ENCODE measurements at places on chromosomes 3 and 15.

DNA sequence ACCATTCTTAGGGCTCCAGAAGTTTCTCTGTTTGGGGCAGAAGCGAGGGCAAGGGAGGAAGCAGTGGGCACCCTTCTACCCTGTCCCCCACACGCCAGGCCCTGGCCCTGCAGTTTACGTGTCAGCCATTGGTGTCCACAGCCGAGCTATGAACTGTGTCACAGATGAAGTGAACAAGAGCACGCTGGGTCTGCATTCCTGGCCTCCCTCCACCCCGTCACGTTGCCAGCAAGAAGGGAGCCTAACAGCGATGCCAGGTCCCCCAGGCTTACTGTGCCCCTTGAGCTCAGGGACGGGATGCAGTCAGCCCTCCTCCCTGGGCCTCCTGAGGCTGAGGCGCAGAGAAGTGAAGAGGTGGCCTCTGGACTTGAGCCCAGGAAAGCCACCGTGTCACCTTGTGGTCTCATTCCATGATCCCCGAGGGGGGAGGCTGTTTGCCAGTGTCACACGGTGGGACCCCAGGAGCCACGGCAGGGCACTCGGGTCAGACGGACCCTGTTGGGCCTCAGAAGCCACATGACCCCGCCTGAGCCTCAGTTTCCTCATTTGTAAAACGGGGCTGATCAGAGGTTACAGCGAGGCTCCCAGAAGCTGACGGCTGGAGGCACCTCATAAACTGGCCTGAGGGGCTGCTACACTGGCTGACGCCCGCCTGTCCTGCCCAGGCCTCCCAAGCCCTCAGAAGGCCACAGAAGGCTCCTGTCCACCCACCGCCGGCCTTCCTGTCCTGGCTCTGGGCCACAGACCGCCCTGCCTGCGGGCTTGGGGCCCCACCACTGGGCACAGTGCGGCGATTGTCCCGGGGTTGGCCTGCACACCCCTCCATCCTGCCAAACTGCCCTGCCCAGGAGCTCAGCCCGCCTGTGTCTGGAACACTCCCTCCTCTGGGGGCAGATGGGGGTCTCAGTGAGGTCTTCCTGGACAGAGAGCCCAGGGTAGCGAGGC, 18.6 kb downstream of the IQSEC1 start:
- DNase-seq: no peak

- no peak for DNase-seq
Observed at GRCh38 chr15:98996169-98996568, 11.4 kb downstream of the PGPEP1L start.

GRCh38 chr3:145017959-145018358, 1046.3 kb downstream of the DIPK2A start:
- DNase-seq: no peak

GRCh38 chr3:171904829-171905228, 61.7 kb downstream of the TMEM212 start:
- no peak for DNase-seq

GRCh38 chr3:194075802-194076460, 60.0 kb upstream of the HES1 start:
- no peak for DNase-seq

DNA sequence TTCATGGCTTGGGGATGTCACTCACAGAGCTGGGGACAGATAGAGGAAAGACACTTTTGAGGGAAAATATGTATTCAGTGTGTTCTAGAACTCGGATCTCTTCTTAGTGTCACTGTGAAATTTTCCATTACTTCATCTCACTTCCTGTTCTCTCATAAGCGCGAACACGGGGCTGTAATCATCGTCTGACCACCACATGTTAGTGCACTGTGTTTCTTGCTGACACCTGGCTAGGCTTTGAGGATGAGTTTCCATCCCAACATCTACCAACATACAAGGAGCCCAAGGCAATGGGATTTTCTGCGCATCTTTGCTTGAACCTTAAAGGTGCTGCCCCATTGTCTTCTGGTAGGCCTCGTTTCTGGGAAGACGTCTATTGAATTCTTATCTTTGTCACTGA, 84.0 kb downstream of the LIPC start:
- no peak for DNase-seq

- no peak for DNase-seq
Observed at GRCh38 chr3:52442409-52443267, 2.3 kb downstream of the SEMA3G start.

- DNase-seq: no peak
Observed at GRCh38 chr3:159346271-159346903, 544.5 kb downstream of the MFSD1 start.

GRCh38 chr3:45497963-45498362, 96.6 kb upstream of the LIMD1 start:
- DNase-seq: no peak

- DNase-seq: no peak
Observed at GRCh38 chr15:59170295-59171066, 36.2 kb upstream of the LDHAL6B start.

DNA sequence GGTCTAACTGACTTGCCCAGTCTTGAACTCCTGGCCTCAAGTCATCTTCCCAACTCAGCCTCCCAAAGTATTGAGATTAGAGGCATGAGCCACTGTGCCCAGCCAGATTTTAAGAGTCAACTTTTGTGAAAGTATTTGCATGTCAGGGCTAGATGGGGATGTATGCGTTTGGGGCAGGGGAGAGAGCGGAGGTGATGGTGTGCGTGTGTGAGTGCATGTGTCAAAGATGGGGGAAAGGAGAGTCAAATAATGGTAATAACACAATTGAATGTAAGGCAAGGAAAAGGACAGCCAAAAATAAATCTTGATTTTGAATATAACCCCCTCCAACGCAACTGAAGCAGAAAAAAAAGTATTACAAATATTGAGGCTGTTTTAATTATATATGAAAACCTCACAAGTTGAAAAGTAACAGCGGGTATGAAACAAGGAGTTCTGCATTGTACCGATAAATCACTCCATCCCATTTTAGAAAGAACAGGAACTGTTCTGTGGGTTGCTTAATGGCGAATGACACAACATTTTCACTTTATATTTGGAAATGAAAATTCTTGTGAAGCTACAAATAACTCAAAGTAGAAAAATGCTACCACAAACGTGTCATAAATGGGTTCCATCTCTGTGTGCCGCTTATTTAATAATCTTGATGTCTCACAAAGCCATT, 29.9 kb upstream of the LDHAL6B start:
- DNase-seq: no peak

GRCh38 chr15:91535856-91536500, 317.5 kb upstream of the SLCO3A1 start:
- no peak for DNase-seq

GRCh38 chr15:43266834-43267233, at the start of gene TGM5:
TGM5 (minus strand) TSS chr15:43266928; CDS start chr15:43266849, 79 bp downstream.
- no peak for DNase-seq

- DNase-seq: no peak
Observed at GRCh38 chr3:37145611-37146010, 28.8 kb downstream of the LRRFIP2 start.

- no peak for DNase-seq
Observed at GRCh38 chr15:64285871-64286270, 70.1 kb downstream of the CSNK1G1 start.

GRCh38 chr3:119342176-119342575, 48.0 kb downstream of the ARHGAP31 start:
- no peak for DNase-seq

DNA sequence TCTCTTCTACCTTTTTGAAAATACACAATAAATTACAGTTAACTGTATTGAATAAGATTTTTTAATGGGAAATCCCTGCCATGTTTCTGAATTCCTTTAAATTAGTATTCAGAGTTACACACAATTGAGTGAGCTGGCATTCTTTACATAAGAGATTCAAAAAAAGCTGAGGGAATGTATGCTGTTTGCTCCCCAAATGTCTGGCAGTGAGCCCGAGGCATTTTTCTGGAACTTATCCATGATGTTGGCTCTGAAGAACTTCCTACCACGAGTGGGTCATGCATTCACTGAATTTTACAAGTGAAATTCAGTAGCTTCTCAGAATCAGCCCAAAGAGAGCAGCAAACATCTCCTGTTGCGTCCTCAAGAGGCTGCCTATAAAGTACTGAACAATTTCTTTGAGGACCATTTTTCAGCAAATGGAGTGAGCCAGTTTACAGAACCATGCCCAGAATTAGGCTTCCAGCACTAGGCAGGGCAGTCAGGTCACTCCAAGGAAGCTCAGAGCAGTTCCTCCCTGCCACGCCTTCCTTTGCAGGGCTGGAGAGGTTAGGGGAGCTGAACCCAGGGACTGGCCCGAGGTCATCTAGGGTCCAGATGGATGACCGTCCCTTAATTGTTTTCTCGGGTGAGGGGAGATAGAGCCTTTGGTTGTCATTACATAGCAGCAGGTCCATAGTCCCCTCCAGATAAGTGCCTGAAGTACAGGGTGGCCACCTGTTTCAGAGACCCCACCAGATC, 21.2 kb downstream of the GABRA5 start:
- no peak for DNase-seq

GRCh38 chr3:49199239-49199899, 28.0 kb downstream of the KLHDC8B start:
- DNase-seq: peak; percentile 11

DNA sequence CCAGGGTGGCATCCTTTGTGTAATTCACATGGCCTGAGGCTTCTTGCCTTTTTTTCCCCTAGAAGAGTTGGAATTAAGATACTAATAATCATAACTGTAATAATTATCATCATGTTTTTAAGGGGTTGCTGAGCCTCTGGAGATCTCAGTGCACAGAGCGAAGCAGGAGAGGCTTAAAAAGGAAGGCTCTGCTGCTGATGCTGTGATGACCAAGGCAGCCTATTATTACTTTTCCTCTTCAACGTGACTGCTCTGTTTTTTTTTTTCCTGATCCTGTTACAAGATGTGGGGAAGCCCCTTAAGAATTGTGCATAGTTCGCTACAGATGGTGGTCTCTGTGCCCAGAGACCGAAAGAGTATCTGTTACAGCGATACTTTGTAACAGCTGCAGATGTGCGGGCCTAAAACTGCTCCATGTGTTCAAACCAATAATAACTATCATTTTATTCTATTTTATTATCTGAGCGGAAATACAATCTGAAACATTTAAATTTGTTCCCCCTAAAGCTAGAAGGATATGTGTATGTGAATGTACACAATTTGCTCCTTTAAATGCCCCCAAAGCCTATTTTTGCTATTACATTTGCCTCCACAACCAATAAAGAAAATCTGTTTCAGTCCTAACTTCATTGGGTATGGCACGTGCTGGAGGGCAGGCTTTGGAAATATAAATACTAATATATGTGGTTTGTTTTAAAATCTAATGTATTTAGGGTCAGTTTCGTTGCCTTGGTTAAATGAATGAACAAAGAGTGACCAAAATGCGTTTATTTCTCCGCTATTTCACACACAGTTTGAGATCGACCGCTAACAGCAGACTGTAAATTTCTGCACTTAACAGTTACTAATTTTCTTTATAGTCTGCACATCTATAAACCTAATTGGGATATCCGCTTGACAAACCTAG, 4.6 kb downstream of the SHOX2 start:
- no peak for DNase-seq

DNA sequence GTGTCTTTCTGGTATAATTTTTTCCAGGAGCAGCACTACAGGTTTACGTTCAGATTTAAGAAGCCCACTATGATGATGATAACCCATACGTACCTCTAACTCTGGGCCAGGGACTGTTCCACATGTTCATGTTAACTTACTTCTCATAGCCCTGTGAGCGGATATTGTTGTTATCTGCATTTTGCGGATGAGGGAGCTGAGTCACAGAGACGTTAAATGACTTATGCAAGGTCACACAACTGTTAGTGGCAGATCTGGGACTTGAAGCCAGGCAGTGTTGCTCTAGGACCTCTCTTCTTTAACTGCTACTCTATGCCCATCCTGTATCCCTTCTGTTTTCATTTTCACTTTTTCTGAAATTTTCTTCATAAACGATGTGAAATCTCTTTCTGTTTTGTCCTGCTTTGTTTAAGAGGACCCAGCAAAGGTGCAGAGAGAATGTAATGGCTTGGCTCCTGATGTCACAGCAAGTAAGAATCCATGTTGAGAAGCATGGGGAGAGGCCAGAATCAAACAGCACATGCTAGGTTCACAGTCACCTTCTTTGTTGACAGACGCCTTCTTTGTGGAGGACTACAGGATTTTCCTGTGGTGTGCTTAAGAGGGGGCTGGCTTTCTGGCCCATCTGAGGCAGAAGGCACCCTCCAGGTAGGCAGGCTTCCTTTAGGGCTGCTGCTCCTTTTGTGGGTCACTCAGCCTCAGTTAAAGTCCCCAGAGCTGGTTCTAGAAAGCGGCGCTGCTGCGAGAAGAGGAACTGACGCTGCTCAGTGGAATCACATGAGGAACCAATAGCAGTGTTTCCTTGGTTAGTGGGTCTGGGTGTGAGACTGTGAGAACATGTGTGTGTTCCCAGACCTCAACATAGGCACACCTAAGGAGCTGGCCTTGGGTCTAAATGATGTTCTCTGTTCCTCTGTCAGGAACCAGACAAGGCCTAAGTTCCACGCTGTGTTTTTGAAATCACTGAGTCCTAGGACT, 121.6 kb downstream of the TMEM108 start:
- DNase-seq: no peak

GRCh38 chr3:118587847-118588246, 446.8 kb downstream of the IGSF11 start:
- no peak for DNase-seq

DNA sequence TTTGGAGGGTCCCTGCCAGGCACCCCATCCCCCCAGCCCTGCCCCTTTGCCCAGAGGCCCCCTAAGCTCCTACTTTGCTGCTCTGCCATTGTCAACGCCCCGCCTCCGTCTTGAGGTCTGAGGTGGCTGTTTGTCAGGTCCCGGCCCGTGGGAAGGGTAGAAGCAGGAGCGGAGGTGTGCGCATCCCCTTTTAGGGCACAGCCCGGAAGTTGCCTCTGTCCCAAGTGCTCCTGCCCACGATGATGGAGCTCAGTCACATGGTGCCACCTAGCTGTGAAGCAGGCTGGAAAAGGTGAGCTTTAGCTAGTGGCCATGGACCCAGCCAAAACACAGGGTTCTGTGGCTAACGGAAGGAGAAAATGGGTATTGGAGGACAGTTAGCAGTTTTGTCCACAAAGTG, 28.5 kb upstream of the LCTL start:
- no peak for DNase-seq

- DNase-seq: no peak
Observed at GRCh38 chr3:131110087-131110486, 83.4 kb downstream of the NEK11 start.

Data from stimulated activated CD4-positive, alpha-beta T cell treated with anti-CD3 and anti-CD28 coated beads, Interleukin-12 subunit alpha, Interleukin-12 subunit beta, amount 100 ng/mL, for 24 hours (primary cell).